ENCODE measurements at places on chromosomes 3 and 15. TPM values are rescaled to one million over a fixed set of nuclear protein-coding genes. Genes with fewer than 3 reads are reported as not detected.

Gene TRANK1
- polyA plus RNA-seq = 5.8 TPM

DNA sequence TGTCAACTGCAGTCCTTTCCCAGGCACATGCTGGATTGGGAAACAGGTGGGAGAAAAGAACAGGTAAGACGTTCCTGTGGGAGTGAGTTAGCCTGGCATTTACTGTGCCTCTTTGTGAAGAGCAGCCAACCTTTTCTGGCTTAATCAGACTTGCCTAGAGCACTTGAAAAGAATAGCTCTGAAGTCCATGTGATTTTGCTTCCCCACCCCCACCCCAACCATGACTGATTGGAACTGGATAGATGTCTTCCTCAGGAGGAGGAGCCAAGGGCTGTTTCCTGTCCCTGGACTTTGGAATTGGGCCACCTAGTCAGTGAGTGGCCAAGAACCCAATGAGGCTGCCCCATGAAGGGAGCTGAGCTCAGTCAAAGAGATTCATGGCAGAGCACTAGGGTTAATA lies 4.7 kb upstream of the TMEM41A start:
- DNase-seq = no peak

DNA sequence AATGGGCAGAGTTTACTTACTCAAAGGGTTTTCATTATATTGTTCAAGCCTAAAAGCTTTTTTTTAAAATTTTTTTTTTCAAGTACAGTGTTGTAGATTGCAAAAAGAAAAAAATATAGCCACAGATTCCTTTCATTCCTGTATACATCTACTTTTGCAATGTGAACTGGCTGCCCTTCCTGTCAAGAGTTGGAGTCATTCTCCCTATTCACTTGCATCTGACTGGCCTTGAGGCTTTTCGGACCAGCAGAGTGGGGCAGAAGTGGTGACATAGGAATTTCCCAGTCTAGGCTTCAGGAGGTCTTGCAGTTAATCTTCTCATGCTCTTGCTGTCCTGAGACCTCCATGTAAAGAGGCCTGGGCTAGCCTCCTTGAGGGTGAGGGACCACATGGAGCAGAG lies 218.3 kb upstream of the CFAP20DC start:
- DNase-seq = no peak

GRCh38 chr3:149599236-149599635 lies 58.6 kb downstream of the WWTR1 start:
- DNase-seq = no peak

DNA sequence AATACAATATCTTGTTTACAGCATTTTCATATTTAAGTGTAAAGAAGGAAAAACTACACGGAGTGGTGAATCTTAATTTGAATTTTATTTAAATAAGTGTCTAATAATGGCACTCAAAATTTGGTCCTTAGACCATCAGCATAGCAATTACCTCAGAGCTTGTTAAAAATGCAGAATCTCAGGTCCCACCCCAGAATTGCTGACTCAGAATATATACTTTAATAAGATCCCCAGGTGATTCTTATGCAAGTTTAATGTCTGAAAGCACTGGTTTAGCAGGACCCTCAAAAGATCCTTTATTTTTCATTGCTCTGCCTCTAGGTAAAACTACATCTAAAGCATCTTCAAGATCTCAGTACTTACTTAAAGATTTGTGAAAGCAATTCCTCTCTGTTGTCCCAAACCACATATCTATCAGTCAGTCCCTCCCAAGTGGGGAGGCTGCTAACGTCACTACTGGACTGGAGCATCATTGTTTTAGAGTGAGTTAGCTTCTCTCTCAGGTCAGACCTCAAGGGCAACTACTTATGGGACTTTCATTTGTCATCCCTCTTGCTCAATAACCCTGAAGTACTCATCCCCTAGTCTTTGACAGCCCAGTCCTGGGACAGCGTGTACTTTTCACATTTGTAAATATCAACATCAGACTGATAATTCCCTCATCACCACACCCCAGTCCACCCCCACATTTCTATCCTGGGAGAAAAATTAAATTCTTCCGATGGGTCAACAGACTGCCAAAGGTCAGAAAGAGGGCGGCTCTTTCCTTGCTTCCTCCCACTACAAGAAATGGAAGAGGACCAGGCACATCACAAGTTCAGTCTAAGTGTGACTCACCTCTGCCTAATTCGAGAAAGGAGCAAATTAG lies 76.7 kb downstream of the CBLB start:
- DNase-seq = no peak

DNA sequence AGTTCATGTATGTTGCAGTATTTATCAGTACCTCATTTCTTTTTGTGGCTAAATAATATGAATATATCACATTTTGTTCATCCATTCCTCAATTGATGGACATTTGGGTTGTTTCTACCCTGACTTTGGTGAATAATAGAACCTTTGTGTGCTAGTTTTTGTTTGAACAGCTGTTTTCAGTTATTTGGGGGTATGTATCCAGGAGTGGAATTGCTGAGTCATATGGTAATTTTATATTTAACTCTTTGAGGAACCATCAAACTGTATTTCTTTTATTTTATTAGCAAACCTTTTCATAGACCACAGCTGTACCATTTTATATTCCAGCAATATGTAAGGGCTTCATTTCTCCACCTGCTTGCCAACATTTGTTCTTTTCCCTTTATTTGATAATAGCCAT lies 38.4 kb upstream of the RBM5 start:
- DNase-seq = no peak

DNA sequence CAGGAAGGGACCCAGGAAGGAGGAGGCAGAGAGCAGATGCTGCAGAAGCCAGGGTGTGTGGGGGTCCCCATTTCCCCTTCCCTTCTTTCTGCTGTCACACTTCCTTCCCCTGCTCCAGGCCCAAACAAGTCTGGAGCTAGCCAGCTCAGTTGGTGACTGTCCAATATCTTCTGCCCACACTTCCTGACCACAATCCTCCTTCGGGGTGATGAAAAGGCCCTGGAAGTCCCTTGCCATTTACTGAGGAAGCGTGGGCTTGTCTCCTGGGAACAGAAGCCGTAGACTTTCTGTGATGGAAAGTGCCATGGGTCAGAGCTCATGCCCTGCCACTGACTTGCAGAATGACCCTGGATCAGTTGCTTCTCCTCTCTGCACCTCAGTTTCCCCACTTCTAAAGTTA lies 39.0 kb downstream of the ANAPC13 start:
- DNase-seq = no peak

GRCh38 chr15:40329804-40330203 lies 6.3 kb downstream of the INAFM2 start:
- no peak for DNase-seq

GRCh38 chr3:16437640-16438039 lies 75.9 kb downstream of the RFTN1 start:
- no peak for DNase-seq
